ENCODE measurements at places on chromosomes 6 and 20.

DNA sequence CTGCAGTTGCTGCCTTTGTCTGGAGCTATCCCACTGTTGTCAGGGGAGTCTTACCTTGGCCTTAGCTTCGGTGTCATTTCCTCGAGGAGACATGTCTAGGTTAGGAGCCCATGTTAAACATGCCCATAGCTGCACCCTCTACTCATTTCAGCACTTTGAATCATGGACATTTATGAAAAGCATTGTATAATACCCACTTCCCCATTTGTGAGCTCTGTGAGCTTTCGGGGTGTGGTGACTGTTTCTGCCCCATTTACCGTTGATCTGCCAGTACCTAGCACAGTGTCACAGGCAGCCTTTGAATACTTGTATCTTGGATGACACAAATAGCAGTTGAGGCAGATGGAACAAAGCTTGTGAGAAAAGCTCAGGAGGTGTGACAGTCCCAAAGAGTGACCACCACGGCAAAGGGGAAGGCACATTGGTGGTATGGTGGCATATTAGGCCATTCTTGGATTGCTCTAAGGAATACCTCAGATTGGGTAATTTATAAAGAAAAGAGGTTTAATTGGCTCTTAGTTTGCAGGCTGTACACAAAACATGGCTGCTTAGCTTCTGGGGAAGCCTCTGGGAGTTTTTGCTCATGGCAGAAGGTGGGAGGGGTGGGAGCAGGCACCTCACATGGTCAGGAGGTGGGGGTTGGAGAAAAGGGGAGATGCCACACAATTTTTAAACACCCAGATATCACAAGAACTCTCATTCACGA is 42.0 kb downstream of the JARID2 start:
- DNase-seq = no peak

DNA sequence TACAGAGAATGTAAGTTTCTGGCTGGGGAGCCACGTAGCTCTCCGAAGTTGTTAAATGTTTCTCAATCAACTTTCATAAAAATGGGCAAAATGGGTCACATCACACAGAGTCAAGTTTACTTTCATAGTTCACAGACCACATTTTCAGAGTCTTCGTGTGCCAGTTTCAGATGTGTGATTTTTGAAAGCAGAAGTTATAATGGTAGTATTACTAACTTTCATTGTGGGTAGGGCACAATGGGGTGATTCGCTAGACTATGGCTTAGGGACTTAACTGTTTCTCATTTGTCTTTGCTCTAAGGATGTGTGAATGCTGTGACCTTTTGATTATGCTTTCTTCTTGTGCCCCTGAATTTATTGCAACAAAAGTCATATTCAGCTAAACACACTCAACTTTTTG is 109.0 kb upstream of the SUPT3H start:
- DNase-seq = no peak

- no peak for DNase-seq
Observed at GRCh38 chr6:139422105-139423036, 47.9 kb upstream of the CITED2 start.

GRCh38 chr20:48019940-48020339 is 234.7 kb upstream of the SULF2 start:
- DNase-seq = no peak

GRCh38 chr20:54134445-54135220 is 39.2 kb downstream of the CYP24A1 start:
- DNase-seq = peak; percentile 36

DNA sequence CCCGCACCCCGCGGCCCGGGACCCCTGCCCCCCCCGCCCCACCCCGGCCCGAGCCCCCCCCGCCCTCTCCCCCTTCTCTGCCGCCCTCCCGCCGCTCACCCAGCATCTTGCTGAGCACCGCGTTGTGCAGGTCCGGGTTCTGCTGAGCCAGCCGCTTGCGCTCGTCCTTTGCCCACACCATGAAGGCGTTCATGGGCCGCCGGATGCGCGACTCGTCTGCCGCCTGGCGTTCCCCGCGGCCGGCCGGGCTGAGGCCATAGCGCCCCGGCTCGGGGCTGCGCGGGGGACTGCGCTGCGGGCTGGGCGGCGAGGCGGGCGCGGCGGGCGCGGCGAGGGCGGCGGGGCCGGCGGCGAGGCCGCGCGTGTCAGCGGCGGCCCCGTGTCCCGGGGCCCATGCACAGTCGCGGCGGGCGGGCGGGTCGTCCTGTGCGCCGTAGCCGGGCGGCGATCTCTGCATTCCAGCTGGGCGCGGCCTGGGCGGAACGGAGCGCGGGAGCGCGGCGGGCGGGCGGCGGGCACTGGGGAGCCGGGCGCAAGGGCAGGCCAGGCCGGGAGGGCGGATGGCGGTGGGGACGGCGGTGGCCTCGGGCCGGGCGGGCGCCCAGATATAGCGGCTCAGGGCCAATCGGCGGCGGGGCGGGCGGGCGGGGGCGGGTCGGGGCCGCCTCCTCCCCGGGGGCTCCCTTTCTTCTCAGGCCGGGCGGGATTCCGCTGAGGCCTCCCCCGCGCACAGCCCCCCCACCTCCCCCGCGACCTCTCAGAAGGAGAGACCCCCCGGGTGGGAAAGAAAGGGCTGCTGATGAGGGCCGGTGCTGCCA is at the start of gene SOX18:
TSS of gene SOX18 (minus strand) at position 580 of the 818 bp plus-strand sequence. CDS start at position 457, 123 bp downstream.
- no peak for DNase-seq

GRCh38 chr6:44590471-44590870 is 203.0 kb downstream of the CDC5L start:
- no peak for DNase-seq

- peak; percentile 66 for DNase-seq
Observed at GRCh38 chr6:45712786-45713185, 302.9 kb downstream of the CLIC5 start.

DNA sequence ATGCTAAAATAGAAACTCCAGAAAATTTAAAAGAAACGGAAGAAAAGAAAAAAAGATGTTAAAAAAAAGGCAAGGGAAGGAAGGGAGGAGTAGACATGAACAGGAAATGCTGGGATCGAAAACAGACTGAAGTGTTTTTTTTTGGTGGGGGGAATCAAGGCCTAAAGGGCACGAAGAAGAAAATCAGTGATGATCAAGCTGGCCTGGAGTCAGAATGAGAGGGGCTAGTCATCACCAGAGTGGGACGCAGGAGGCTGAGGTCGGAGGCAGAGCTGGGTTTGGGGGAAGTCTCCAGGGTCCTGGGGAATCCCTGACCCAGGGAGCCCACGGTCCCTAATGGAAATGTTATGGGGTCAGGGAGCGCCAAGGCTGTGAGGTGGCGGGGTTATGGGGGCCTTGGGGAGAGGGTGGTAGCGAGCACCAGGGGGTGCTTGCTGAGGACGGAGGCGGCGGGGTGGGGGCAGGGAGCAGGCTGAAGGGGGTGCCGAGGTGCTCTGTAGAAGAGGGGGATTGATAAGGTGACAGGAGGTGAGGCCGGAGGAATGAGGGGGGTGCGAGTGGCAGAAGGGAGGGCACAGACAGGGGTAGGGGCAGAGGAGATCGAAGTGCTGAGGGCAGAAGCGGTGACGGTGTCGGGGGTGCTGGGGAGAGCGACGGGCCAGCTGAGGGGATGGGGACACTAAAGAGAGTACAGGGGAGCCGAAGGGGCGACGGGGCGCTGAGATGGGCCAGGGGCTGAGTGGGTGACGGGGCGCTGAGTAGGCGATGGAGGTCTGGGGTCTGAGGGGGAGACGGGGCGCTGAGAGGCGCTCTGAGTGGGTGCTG is 684 bp downstream of the ZNFX1 start:
- no peak for DNase-seq

DNA sequence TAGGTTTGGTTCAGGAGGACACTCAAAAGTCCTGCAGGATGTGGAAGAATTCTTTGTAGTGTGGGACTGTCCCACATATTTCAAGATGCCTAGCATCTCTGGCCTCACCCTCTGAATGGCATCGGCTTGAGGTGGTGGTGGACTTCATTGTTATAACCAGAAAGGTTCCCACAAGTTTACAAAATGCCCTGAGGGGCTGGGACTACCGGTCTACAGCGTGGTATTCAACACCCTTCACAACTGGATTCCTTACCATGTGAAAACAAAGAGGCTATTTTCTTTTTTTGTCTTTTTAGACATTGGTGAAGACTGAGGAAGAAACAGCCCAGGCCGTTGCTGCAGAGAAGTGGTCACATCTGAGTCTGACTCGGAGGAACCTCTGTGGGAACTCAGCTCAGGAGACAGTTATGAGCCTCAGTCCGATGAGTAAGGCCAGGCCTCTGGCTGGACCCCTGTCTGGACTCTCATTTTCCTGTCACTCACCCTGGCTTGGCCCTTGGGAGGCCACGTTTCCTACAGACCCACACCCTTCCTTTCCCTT is 15.2 kb downstream of the PGBD1 start:
- no peak for DNase-seq

GRCh38 chr6:107679457-107679856 is 144.7 kb downstream of the SCML4 start:
- DNase-seq = peak; percentile 42

GRCh38 chr6:170233286-170234205 is 57.3 kb downstream of the DLL1 start:
- DNase-seq = no peak

DNA sequence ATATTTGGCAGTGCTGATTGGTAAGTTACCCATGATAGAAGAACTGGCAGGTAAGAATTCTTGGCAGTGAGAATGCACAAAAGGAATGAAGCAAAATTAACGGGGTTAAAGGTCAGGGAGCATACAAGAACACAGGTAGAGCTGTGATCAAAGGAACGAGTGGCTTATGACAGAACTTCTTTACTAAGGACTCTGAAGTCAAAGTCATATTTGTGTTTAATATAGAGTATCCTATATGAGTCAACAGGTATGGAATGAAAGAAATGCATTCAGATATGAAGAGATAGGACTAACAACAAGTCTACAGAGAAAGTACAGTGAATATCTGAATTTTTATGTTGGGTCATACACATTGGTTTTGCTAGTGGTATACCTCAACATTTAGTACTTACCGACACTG is 209.0 kb upstream of the CITED2 start:
- no peak for DNase-seq

- no peak for DNase-seq
Observed at GRCh38 chr6:36099869-36100483, 30.3 kb upstream of the MAPK13 start.

- DNase-seq = peak; percentile 99
Observed at GRCh38 chr6:33771146-33772081, 17.5 kb downstream of the LEMD2 start.

DNA sequence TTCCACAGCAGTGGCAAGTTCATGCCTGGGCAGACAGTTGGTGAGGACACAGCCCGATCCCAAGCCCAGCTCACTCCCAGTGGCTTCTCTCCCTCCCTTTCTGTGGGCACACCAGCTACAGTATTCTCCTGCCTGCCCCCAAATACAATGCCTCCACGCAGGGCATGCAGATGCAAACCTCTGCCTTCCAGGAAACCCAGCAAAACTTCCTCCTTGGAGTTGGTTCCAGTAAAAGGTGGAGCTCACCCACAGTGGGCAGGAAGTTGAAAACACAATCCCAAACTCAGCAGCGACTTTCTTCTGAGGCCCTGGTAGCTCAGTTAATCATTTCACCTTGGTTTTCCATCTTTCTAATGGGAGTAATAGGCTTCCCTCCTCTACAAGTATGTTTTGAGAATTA is 93.7 kb downstream of the LY86 start:
- DNase-seq = no peak

- no peak for DNase-seq
Observed at GRCh38 chr6:143596866-143597265, 80.9 kb upstream of the PHACTR2 start.

DNA sequence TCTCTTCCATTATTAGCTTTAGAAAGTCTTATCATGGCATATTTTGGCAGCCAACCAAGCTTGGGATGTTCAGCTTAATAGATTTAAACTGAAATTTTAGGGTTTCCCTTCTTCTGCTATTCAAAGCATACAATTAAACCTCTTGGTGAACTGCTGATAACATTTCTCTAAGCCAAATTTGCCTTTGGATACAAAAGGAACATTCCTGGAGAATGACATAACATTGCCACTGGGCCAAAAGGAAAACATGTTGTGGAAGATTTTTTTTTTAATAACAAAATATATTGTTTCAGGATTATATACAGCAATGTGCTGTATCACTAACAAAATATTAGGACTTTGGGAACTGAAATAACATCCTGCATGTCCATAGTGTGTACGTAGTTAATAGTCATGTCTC is 215.1 kb upstream of the TBX18 start:
- peak; percentile 23 for DNase-seq

- DNase-seq = no peak
Observed at GRCh38 chr6:21321076-21321475, 272.5 kb upstream of the SOX4 start.

DNA sequence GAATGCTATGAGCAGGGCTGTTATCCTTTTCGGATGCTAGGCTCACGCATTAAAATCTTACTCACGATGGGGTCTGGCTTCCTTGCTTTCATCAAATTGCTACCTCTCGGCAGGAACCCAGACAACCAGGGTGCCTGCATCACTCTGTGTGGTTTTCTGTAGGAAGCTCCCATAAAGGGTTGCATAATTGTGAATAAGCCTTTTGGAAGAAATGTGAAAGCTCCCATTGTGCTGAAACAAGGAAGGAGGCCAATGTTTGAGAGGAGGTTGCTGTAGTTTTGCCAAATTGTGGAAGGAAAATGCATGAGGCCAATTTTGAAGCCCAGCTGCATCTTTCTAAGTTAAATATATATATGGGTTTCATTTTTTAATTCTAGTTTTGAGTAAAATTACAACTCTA is 615.5 kb downstream of the C6orf118 start:
- DNase-seq = no peak

GRCh38 chr6:7335519-7335918 is 22.5 kb upstream of the SSR1 start:
- DNase-seq = no peak

- no peak for DNase-seq
Observed at GRCh38 chr20:34642009-34642408, 34.9 kb downstream of the PIGU start.

- DNase-seq = no peak
Observed at GRCh38 chr20:50242178-50242514, 51.5 kb downstream of the CEBPB start.

GRCh38 chr20:44609006-44609515 is 26.7 kb downstream of the PKIG start:
- DNase-seq = no peak

DNA sequence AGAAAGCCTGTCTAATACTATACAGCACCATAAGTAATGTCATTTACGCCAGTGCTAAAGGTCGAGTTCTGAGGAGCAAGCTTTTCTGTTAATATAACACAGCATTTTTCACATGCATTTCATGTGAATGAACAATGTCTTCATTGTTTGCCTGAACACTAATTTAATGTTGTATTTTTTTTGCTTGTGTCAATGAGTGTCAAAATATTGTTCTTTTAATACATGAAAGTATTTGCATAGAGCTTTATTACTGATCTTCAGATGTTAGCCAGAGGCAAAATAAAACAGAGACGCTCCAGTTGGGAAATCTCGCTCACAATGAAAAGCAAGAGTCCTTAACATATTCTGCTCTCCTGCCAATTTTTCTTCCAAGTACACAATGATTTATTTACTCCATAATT is 151.8 kb downstream of the FOXC1 start:
- DNase-seq = no peak

GRCh38 chr6:135819665-135820064 is 31.8 kb upstream of the PDE7B start:
- DNase-seq = no peak

GRCh38 chr20:21214431-21214830 is 88.5 kb downstream of the KIZ start:
- no peak for DNase-seq

- DNase-seq = no peak
Observed at GRCh38 chr6:132380358-132381029, 20.8 kb downstream of the MOXD1 start.

- DNase-seq = no peak
Observed at GRCh38 chr6:112203577-112204349, 50.6 kb downstream of the LAMA4 start.

- DNase-seq = no peak
Observed at GRCh38 chr20:24808616-24809015, 140.5 kb upstream of the CST7 start.

- DNase-seq = peak; percentile 55
Observed at GRCh38 chr6:55957961-55958422, 82.6 kb upstream of the BMP5 start.

Data from fibroblast of skin of left quadriceps (primary cell).